ENCODE measurements at places on chromosomes 3 and 15. TPM values are rescaled to one million over a fixed set of nuclear protein-coding genes. Genes with fewer than 3 reads are reported as not detected.

The RPS27L gene
- total RNA-seq, result 74.7 TPM

The ZNF662 gene
- 1.7 TPM for total RNA-seq

The FMN1 gene
- total RNA-seq, result 3.1 TPM

The RPL39L gene
- total RNA-seq, result 11.9 TPM

The GATA2 gene
- 26.1 TPM for total RNA-seq

The GOLGA6B gene
- not detected for total RNA-seq

The ACKR2 gene
- 0.78 TPM for total RNA-seq

The THRB gene
- total RNA-seq, result 7.0 TPM

The TF gene
- total RNA-seq, result 4.1 TPM

The SLC28A1 gene
- 0.12 TPM for total RNA-seq

The ADGRG7 gene
- total RNA-seq, result not detected

The TMEM158 gene
- total RNA-seq, result not detected

The CYP8B1 gene
- not detected for total RNA-seq

The SERPINI1 gene
- 2.0 TPM for total RNA-seq

The SKOR1 gene
- 0.12 TPM for total RNA-seq

The HCLS1 gene
- total RNA-seq, result 9.6 TPM

The KNSTRN gene
- 12.9 TPM for total RNA-seq

The ANKRD63 gene
- 0.44 TPM for total RNA-seq

The HYAL1 gene
- 38.1 TPM for total RNA-seq

The ERICH6 gene
- not detected for total RNA-seq

The LSM3 gene
- 15.4 TPM for total RNA-seq

Measured in right atrium auricular region (tissue), 2 donors.